CD4-positive, alpha-beta T cell treated with Interleukin-17A for 1 hour (primary cell): ENCODE measurements at places on chromosomes 1 and 21.
A peak's percentile ranks its signal among the peaks of the same experiment; 100 is the strongest.

- DNase-seq: peak; percentile 50
These were observed 61.4 kb upstream of the LRRN2 start for GRCh38 chr1:204746838-204747442.

DNA sequence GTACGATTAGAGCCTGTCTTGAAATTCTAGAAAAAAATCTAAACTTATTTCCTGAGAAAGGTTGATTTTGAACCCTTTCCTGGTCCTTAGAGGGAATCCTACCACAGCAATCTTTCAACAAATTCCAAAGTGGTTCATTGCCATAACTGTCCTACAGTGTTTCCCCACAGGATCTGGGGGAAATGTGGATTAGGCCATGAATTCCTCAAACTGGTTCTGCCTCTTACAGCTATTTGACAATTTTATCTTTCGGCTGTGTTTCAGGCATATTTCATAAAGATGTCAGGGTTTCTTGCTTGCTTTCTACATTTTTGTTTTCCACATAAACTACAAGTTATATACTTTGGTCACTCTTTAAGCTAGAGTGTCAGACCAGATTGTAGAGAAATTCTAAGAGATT, 544 bp upstream of the ZP4 start:
- no peak for DNase-seq

DNA sequence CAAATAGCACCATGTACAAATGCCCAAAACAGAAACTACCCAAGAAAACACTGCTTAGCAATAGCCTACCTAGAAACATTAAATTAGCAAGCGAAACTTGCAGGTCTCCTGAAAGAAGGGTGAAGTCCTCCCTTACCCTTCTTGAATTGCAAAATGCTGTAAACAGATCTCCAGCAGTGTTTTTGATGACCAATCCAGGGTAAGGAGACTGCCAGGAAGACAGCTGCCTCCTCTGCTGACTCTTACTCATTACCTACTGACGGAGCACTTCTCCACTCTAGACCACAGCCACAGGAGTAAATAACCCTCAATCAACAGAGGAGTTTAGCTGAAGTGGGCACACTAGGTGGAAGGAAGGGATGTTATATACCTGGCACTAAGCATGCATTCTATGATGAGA, 32.2 kb upstream of the GADD45A start:
- no peak for DNase-seq

DNA sequence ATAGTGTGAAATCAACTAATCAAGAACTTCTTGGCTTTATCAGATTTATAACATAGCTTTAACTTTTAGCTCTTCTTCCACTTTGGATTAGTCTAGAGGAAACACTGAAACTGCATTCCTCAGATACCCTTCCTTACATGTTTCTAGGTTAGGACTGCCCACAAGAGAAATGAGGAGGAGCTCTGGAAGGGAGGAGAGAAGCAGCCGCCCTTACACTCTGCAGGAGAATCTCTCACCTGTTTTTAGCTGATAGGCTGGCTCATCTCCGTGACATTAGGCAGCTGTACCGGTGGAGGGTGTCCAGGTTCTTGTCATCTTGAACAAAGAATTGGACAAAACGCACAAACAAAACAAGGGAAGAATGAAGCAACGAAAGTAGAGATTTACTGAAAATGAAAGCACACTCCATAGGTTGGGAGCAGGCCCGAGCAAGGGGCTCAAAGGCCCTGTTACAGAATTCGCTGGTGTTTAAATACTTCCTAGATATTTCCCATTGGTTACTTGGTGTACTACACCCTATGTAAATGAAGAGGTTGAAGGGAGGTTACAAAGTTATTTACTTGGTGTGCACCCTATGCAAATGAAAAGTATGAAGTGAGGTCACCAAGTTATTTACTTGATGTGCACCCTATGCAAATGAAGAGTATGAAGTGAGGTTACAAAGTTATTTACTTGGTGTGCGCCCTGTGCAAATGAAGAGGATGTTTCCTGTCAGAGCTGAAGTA, 524.9 kb upstream of the CHRM3 start:
- DNase-seq: no peak

GRCh38 chr1:165355977-165356811, at the start of gene LMX1A:
Gene LMX1A, minus strand, starts transcription at chr1:165356715. Its CDS starts 1,156 bp downstream, at chr1:165355559.
- no peak for DNase-seq

DNA sequence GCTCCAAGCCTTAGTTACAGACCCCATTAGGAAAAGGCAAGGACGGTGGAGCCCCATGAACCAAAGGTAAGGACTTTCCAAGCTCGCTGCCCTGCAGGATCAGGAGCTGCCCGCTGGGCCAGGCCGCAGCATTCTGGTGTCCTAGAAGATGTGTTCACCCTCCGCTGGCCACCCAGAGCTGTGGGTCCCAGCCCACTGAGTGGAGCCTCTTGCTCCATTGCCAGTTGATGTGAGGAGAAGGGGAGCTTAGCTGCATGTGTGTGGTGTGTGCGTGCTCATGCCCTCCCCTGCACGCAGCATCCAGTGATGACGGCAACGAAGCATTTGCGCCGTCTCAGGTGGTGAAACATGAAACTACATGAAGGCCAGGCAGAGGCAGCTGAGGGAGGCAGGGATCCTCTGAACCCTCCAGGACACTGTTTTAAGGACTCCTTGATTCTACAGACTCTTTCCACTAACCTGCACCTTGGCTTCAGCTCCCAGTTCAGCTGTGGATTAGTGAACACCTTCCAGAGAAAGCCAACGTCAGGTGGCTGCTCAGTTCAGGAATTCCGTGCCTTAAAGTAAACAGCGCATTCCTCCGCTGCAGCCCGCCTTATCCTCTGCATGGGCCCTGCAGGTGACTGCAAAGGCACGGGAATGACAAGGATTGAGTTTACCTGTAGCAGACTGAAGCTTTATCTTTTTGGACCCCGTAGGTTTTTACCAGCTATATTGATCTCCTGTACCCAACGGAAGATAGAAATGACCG, 48.7 kb downstream of the SMYD2 start:
- no peak for DNase-seq

DNA sequence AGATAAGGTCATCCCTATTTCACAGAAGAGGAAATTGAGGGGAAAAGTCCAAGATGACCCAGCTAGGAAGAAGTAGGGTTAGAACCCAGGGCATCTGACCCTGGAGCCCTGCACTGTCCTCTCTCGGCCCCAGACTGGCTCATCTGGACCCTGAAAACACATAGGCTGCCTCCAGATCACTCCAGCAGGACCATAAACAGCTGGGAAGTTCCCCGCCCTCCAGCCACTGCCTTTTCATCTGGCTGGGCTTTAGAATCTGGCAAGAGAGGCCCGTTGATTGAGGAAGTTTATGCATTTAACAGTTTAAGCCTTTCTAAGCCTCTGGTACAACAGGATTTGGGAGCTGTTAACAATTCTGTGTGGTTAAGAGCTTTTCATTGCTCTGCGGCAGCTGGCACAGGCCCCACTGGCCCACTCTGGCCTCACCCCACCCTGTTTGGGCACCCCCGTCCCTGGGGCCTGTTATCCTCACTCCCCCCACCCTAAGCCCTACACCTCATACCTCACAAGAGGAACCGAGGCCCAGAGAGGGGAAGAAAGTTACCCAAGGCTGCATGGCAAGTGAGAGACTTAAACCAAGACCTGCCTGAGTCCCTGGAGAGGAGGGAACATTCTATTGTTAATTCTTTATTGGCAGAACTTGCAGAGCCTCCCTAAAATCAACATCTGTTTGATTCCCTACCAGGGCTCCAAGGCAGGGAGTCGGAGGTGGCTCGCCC, 84.2 kb downstream of the EPHB2 start:
- no peak for DNase-seq

- no peak for DNase-seq
These were observed 23.5 kb upstream of the SARS1 start for GRCh38 chr1:109190189-109190588.

DNA sequence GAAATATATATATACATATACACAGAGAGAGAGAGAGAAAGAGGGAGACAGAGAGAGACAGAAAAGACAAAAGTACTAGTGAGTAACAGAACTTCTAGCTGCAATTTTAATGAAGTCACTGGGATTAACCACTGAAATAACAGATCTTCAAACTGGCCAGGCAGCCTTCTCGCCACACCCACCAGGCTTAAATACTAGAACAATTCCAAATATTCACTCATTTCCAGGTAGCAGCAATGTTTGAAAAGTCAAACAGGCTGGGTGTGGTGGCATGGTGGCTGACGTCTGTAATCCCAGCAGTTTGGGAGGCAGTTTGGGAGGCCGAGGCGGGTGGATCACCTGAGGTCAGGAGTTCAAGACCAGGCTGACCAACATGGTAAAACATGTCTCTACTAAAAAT, 5.2 kb downstream of the PRDX1 start:
- no peak for DNase-seq

GRCh38 chr1:208154040-208154439, 90.1 kb downstream of the PLXNA2 start:
- DNase-seq: no peak

DNA sequence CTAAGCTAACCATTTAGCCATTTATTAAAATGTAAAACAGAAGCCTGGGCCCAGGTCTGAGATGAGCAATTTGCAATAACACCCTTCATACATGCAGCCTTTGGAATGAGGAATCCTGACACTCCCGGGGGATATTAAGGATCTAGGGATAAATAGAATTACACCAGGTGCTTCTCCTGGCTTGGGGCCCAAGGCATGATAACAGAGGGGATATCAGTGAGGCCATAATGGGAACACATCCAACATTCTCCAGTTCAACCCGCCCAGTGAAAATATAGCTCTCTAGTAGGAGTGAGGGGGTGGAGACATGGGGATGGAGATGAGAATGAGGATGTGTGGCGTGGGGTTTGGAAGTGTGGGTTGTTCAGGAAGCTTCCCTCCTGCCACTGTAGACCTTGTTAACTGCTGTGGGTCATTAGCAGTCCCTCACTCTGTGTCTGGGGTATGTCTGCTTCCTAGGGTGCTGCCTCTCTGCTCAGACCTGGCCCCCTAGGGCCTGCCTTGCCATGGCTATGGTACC, 57.9 kb upstream of the KANK4 start:
- DNase-seq: no peak

- DNase-seq: no peak
These were observed 381.5 kb downstream of the OMA1 start for GRCh38 chr1:58165073-58165472.

GRCh38 chr1:12501661-12502060, 116.3 kb downstream of the DHRS3 start:
- no peak for DNase-seq

- DNase-seq: no peak
These were observed 9.4 kb downstream of the LAPTM5 start for GRCh38 chr1:30748098-30748698.

GRCh38 chr1:160045653-160046052, 13.9 kb upstream of the PIGM start:
- DNase-seq: no peak

GRCh38 chr21:34687065-34687464, 18.3 kb downstream of the CLIC6 start:
- no peak for DNase-seq

- DNase-seq: no peak
These were observed 8.9 kb upstream of the SLC25A33 start for GRCh38 chr1:9530320-9530719.

- no peak for DNase-seq
These were observed 310.8 kb downstream of the USP25 start for GRCh38 chr21:16040601-16041000.

DNA sequence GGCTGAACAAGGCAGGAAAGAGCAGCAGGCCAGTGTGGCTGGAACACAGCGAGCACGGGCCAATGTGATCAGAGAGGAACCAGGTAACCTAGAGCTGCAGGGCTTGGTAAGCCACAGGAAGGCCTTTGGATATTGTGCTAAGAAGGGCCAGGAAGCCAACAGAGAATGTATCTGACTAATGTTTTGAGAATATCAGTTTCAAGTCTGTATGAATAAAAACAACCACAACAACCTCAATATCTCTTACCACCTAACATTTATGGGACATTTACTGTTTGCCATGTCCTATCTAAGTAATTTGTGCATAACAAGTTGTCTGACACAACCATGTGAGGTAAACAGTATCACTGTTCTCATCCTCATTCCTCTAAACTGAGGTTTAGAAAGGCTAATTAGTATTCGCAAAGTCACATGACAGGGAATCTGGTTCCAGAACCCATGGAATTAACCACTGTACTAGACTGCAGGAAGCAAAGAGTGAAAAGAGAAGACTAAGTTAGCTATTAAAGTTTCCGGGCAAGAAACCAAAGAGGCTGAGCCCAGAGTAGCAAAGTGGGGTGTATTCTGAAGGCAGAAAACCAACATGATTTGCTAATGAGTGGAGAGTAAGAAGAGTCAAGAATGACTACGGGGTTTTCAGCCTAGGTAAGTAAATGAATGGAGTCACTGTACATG, 38.9 kb downstream of the SPRTN start:
- no peak for DNase-seq

- no peak for DNase-seq
These were observed 23.8 kb downstream of the AJAP1 start for GRCh38 chr1:4678066-4678717.

- no peak for DNase-seq
These were observed 793.7 kb upstream of the ADGRL2 start for GRCh38 chr1:81007024-81007423.

GRCh38 chr1:85320371-85321131, 44.1 kb upstream of the BCL10 start:
- no peak for DNase-seq

DNA sequence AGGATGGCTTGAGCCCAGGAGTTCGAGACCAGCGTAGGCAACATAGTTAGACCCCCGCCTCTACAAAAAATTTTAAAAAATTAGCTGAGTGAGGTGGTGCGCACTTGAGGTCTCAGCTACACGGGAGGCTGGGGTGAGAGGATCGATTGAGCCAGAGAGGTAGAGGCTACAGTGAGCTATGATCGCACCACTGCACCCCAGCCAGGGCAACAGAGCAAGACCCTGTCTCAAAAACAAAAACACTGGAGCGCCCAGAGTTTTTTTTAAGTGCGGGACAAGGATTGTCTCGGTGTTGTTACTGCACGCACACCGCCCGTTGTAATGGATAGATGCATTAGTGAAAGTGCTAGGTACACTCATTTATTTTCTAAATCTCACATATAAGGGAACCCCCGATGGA, 37.1 kb downstream of the PIK3CD start:
- no peak for DNase-seq

DNA sequence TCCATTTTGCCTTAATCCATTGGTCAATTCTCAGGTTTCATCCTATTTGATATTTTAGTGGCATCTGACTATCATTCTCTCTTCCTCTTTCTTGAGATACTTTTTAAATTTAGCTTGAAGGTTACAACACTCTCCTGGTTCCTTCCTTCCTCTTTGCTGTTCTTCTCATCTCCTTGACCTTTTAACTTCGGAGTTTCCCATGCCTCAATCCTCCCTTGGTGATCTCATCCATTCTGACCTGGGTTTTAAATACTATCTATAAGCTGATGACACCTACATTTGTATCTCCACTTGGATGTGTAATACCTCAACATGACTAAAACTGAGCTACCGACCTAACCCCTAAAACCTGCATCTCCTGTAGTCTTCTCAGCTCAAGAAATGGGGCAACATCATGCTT, 4.8 kb upstream of the ZNF687 start:
- peak; percentile 24 for DNase-seq
